ENCODE measurements at places on chromosomes 3 and 15.

DNA sequence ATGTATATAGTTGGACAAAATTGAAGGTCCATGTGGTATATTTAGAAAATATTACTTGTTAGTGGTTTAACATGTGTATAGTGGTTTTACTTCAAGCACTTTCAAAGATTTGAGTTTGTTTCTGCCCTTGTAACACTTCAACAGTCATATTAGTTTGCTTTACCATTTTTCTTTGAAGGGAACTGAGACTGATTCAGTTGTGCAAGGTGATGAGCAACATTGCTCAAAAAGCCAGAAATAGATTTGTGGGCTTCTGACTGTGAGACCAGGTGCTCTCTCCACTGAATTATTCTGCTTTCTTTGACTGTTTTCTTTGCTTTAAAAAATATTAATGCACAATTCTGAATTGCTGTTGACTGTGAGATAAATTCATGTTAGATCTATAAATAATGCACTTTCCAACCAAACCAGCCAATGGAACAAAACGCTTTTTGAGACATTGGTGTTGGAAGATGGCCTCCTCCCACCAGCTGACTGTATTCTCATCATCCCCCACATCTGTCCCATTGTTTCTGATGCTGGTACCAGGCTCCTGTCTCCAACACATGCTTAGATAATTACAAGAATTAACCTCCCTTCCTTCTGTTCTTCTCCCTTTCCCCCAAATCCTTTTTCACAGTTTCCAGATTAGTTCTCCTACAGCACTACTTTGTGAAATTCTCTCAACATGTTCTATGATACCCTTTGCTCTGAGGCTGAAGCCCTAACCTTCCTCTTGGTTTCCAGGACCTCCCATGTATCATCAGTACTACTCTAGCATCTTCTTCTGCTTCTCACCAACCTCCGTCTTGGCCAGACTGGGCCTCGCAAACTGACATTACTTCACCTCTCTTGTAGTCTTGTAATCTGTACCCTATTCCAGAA is 27.9 kb downstream of the PLCL2 start:
- no peak for DNase-seq

DNA sequence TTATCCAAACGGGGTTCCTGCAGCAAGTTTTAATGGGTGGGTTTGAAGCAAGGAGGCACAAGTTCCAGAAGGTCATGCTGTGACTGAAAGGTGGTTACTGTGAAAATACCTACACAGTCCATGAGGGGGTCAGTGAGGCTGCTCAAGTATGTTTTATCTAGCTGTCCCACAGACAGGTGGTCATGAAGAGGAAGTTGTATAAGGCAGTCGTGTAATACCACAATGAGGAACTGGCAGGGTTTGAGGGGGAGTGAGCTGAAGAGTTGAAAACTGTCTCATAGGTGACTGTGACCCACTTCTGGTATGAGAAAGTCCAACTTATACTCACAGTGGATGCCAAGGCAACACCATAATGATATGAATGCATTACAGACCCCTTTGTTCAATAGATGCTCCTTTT is 856.8 kb downstream of the OTOL1 start:
- DNase-seq: no peak

- DNase-seq: peak; percentile 41
Observed at GRCh38 chr3:126678693-126679317, 23.9 kb upstream of the TXNRD3 start.

DNA sequence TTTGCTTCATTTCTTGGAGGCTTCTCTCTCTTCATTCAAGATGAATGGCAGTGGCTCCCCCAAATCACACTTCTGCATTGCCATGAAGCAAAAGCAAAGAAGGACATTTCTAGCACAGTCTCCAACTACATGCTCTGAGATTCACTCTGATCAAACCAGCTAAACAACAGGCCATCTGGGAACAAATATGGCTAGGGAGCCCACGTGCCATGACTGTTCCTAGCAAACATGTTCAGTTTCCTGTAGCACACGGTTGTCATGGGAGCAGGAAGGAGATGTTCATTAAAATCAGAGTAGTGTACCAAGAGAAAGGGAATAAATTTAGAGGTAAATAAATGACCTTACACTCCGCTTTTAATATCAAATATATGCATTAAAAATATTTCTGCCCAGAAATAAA is 327.3 kb downstream of the GBE1 start:
- no peak for DNase-seq

DNA sequence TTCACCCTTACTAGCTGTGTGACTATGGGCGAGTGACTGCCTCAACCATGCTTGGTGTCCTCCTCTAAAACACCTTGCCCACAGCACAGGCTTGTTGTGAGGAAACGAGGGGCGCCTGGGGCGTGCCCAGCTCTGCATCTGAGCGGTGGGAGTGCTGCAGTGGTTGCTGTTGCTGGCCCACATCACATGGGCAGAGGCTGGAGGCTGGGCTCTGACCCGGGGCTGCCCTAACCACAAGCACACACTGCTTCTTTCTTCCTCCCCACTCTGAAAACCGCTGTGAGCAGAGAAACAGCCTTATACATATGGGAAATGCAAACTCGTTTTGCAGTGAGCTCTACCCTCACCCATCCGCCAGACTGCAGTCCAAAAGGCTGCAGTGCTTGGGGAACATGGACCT is 74.8 kb upstream of the RPL32 start:
- DNase-seq: no peak

- peak; percentile 89 for DNase-seq
Observed at GRCh38 chr3:159775372-159775961, 213.2 kb upstream of the IL12A start.

DNA sequence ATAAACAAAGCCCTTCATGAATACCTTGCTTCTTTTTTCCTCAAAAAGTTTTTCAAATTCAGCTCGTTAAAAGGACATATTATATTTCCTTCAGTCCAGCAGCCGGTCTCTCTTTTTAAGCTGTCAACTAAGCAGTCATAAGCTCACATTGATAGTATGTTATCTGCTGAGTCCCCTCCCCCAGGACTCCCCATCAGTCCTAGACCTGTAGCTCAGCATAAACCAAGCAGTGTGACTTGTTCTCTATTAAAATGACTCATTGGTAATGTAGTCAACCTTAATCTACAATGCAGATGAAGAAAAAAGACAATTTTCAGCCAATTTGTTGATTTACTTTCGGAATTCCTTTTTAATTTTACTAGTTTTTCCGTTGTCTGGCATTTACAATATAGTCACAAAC is 483.8 kb downstream of the MECOM start:
- DNase-seq: no peak
